PC-3 (cell line): ENCODE measurements at places on chromosomes 2 and 18.

DNA sequence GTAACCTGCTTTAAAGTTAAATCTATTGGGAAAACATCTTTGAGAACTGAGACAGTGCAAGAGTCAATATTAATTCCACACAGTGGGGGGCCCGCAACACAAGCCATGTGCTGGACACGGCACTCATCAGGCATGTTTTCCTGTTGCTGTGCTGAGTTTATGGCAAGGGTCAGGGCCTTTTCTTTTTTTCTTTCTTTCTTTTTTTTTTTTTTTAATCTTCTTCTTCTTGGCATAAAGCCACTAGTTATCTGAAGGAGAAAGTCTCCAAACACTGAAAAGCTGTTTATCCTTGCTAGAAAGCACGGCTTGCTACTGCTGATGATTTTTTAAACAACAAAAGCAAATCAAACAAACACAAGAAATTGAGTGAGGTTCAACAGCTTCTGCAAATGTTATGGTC lies 252.1 kb downstream of the ZNF521 start:
- H3K4me1 ChIP-seq: no peaks in the 10 kb centered on the region
- DNase-seq: no peak
- no peaks in the 10 kb centered on the region for H3K36me3 ChIP-seq
- no peak overlapping the region for H3K4me3 ChIP-seq
- peaks cover 35% of the 10 kb centered on the region for H3K27me3 ChIP-seq
- H3K27ac ChIP-seq: no peak overlapping the region

DNA sequence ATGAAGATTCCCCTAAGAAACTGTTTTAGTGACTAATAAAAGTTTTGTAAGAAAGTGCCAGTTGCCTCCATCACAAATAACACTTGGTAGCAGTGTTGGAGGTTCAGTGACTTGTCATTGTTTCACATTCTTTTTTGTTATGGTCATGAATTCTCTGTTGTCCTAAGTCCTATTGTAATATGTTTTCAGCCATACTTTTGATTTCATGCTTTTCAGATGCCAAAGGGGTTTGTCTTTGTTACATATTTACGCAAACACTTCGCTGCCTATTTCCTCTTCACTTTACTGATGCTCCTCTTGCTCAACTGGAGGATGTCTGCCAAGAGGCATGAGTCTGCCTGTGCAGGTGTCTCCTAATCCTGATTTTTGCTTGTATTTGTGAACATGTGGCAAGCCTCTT lies 66.6 kb downstream of the PHLPP1 start:
- no peaks in the 10 kb centered on the region for H3K27me3 ChIP-seq
- DNase-seq: peak; percentile 85
- peaks cover 22% of the 10 kb centered on the region for H3K4me1 ChIP-seq
- H3K36me3 ChIP-seq: no peaks in the 10 kb centered on the region
- no peak overlapping the region for H3K4me3 ChIP-seq
- H3K27ac ChIP-seq: peak overlapping the region; percentile 55

DNA sequence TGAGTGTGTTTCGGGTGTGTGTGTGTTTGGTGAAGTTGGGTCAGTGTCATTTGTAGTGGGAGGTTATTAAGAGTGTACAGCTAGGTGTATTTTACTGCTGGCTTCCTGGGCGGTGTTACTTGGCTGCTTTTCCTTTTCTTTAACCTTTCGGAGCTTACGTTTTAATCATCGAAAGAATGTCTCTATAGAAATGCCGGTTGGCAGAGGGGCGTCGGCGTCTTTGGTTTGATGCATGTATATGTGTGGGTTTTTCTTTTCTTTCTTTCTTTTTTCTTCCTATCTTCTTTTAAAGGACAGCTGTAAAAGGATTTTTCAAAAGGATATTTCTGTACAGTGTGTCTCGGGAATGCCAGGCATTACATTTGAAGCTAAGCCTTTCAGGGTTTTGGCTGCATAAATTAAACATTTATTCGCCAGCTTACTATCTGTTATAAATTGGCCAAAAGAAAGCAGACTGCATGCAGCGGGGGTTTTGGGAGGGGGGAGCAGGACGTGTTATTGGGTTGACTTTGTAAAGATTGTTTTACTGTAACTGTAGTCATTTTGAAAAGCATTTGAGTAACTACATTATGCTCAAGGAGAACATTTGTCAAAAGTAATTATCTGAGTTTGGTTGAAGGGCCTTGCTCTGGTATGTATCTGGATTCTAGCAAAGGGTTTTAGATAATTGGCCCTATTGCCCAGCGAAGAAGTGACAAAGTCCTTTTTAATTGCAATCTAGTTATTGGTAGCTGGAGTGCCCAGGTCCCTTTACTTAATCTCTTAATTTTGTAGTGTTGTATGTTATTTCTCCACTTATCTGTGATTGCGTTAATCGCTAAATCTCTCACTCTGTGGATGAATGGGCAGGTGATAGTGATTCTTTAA lies 1.6 kb downstream of the ASXL3 start:
- no peaks in the 10 kb centered on the region for H3K36me3 ChIP-seq
- H3K4me3 ChIP-seq: no peak overlapping the region
- DNase-seq: no peak
- no peaks in the 10 kb centered on the region for H3K4me1 ChIP-seq

DNA sequence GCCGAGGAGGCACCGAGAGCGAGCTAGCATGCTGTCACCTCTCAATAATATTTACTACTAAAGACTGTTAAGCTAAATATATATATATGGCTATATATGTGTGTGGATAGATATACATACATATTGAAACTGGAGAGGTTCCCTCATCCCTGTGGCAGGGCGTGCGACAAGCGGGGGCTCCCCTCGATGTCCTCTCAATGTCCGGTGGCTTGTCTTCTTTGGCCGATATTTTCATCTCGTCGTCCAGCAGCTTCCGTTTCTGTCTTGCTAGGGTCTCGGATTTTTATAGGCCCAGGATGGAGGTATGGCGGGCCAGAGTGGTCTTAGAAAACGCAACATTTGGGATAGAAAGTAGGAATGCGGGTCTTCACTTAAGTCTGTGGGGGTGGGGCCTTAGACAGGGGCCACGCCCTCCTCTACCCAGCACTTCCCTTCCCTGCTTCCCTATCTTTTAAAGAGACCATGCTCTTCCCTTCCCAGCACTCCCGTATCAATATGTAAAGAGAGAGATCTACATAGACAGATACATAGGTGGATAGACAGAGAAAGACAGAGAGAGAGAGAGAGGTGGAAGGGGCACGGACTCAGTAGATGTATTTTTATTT lies 866.8 kb downstream of the DSC3 start:
- no peaks in the 10 kb centered on the region for H3K4me1 ChIP-seq
- no peaks in the 10 kb centered on the region for H3K27me3 ChIP-seq
- H3K27ac ChIP-seq: no peak overlapping the region
- DNase-seq: no peak

- no peak overlapping the region for H3K27ac ChIP-seq
- no peak overlapping the region for H3K4me3 ChIP-seq
- DNase-seq: no peak
- peaks cover 54% of the 10 kb centered on the region for H3K4me1 ChIP-seq
- no peaks in the 10 kb centered on the region for H3K36me3 ChIP-seq
- H3K27me3 ChIP-seq: no peaks in the 10 kb centered on the region
Observed at GRCh38 chr2:227462972-227463931, 8.7 kb upstream of the AGFG1 start.

- no peaks in the 10 kb centered on the region for H3K4me1 ChIP-seq
- no peak for DNase-seq
- H3K27me3 ChIP-seq: no peaks in the 10 kb centered on the region
- H3K36me3 ChIP-seq: no peaks in the 10 kb centered on the region
- no peak overlapping the region for H3K27ac ChIP-seq
Observed at GRCh38 chr2:218357236-218358177, 850 bp downstream of the CATIP start.

GRCh38 chr2:129757366-129757914 lies 222.0 kb upstream of the RAB6C start:
- no peak overlapping the region for H3K27ac ChIP-seq
- H3K36me3 ChIP-seq: no peaks in the 10 kb centered on the region
- H3K27me3 ChIP-seq: peaks cover 26% of the 10 kb centered on the region
- DNase-seq: no peak
- H3K4me3 ChIP-seq: no peak overlapping the region

- no peaks in the 10 kb centered on the region for H3K36me3 ChIP-seq
- no peak overlapping the region for H3K4me3 ChIP-seq
- H3K27me3 ChIP-seq: no peaks in the 10 kb centered on the region
- DNase-seq: no peak
Observed at GRCh38 chr2:132373391-132374135, 43.0 kb upstream of the GPR39 start.

GRCh38 chr2:135914485-135914884 lies 38.2 kb upstream of the MCM6 start:
- no peaks in the 10 kb centered on the region for H3K27me3 ChIP-seq
- peak; percentile 65 for DNase-seq
- peaks cover 21% of the 10 kb centered on the region for H3K36me3 ChIP-seq
- H3K4me1 ChIP-seq: peaks cover 15% of the 10 kb centered on the region
- peak overlapping the region; percentile 76 for H3K27ac ChIP-seq

DNA sequence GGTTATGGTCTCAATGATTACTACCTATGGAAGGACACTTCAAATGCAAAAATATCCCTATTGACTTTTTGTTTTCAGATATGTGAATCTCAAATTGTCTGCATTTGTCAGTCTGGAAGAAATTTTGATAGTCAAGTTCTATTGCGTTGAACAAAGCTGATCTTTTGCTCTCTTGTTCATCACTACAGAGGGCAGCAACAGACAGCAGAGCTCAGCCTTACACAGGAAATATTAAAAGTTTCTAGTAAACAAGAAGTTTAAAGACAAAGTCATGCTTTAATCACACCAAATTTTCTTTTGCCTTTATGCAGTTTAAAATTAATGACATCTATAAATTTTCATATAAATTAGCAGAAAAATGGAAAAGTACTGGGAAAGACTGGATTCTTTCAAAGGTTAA lies 617.5 kb downstream of the NR4A2 start:
- H3K36me3 ChIP-seq: no peaks in the 10 kb centered on the region
- no peak overlapping the region for H3K4me3 ChIP-seq
- no peaks in the 10 kb centered on the region for H3K4me1 ChIP-seq
- no peaks in the 10 kb centered on the region for H3K27me3 ChIP-seq
- H3K27ac ChIP-seq: no peak overlapping the region
- DNase-seq: no peak

DNA sequence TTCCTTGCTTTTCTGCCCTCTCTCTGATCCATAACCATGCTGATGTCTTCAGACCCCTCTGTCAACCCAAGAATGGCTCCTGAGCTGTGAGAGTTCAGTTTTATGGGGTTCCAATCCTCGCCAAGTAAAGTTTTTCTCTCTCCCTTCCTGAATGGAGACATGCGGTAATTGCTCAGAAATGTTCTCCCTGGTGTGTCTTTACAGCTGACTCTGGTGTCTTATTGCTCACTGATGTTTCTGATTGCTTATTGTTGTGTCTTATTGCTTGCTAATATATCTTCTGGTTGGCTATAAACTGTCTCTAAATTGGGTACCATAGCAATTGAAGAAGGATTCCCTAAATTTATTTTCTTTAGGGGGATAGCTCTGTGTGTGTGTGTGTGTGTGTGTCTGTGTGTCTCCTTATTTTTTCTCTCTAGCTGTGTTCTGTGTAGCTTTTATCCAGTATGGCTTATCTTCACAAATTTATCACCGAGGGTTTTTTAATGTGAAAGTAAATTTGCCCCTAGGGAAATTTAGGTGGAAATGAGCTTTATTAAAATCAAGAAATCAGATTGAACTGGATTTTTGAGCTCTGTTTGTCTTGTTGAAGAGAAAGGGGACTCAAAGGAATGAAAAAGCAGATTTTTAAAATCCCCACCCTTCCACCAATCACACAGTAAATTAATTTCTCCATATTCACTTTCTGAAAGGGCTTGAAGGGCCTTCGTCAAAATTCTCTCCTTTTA lies 19.5 kb downstream of the MGAT5 start:
- no peak overlapping the region for H3K4me3 ChIP-seq
- no peaks in the 10 kb centered on the region for H3K27me3 ChIP-seq
- DNase-seq: no peak
- H3K27ac ChIP-seq: no peak overlapping the region

DNA sequence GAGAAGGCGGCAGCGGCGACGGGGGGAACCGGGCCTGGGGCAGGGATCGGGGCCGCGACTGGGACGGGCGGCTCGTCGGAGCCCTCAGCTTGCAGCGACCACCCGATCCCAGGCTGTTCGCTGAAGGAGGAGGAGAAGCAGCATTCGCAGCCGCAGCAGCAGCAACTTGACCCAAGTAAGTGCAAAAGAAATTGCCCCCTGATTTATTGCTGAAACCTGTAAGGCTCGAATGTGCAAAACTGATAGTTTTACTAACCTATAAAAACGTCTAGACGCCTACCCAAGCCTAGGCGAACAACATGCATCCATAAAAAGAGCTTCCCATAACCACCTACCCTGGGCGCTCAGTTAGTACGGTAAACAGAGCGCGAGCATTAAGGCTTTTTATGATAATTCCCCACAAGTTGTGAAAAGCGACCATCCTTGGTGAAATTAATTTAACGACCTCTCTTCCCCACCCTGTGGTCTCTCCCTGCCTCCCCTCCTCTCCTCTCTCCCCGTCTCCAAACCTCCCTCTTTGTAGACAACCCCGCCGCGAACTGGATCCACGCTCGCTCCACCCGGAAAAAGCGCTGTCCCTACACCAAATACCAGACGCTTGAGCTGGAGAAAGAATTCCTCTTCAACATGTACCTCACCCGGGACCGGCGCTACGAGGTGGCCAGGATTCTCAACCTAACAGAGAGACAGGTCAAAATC lies 1.0 kb downstream of the HOXD9 start:
- DNase-seq: no peak
- H3K36me3 ChIP-seq: no peaks in the 10 kb centered on the region; the same call in 1 of the 2 replicates
- no peaks in the 10 kb centered on the region for H3K27me3 ChIP-seq
- no peak overlapping the region for H3K27ac ChIP-seq
- no peaks in the 10 kb centered on the region for H3K4me1 ChIP-seq

DNA sequence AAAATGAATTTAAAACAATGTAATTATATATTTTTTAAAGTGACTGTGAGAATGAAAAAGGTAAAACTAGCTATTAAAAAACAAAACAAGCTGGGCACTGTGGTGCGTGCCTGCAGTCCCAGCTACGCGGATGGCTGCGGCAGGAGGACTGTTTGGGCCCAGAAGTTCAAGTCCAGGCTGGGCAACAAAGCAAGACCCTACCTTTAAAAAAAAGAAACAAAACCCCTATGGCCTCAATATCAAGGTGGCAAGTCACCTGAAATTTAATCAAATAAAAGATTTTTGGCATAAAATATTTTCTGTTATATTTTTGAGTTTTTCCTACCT lies 46.9 kb upstream of the STRN start:
- no peak for DNase-seq
- no peak overlapping the region for H3K4me3 ChIP-seq
- peaks cover 21% of the 10 kb centered on the region for H3K36me3 ChIP-seq
- no peaks in the 10 kb centered on the region for H3K4me1 ChIP-seq
- H3K27me3 ChIP-seq: no peaks in the 10 kb centered on the region

- no peak overlapping the region for H3K4me3 ChIP-seq
- H3K36me3 ChIP-seq: no peaks in the 10 kb centered on the region
- DNase-seq: no peak
- no peaks in the 10 kb centered on the region for H3K27me3 ChIP-seq
Observed at GRCh38 chr2:226312155-226312554, 487.5 kb downstream of the IRS1 start.

GRCh38 chr2:64700133-64700809 lies 46.6 kb upstream of the SERTAD2 start:
- H3K36me3 ChIP-seq: no peaks in the 10 kb centered on the region
- no peak overlapping the region for H3K4me3 ChIP-seq

GRCh38 chr18:55096263-55096951 lies 137.1 kb upstream of the CCDC68 start:
- H3K27me3 ChIP-seq: no peaks in the 10 kb centered on the region
